Fibroblast of skin of left quadriceps (primary cell): ENCODE measurements at places on chromosomes 7 and 10.

GRCh38 chr7:64755865-64756264 is 38.4 kb upstream of the ZNF138 start:
- no peak for DNase-seq

DNA sequence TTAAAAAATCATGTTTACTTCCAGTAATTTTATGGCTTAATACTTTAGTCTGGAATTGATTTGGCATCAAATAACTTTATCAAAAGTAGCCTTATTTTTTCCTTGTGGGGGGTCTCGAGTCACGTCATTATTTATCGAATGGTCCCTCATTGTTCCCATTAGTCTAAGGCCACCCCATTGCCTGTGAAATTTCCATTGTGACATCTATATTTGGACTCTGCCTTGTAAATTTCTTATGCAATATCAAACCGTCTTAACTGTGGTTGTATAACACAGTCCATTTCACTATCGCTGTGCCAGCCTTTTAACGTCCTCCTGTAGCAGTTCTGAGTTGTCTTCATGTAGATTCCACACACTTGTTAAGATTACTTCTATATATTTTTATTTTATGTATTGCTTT is 103.9 kb upstream of the RET start:
- no peak for DNase-seq

DNA sequence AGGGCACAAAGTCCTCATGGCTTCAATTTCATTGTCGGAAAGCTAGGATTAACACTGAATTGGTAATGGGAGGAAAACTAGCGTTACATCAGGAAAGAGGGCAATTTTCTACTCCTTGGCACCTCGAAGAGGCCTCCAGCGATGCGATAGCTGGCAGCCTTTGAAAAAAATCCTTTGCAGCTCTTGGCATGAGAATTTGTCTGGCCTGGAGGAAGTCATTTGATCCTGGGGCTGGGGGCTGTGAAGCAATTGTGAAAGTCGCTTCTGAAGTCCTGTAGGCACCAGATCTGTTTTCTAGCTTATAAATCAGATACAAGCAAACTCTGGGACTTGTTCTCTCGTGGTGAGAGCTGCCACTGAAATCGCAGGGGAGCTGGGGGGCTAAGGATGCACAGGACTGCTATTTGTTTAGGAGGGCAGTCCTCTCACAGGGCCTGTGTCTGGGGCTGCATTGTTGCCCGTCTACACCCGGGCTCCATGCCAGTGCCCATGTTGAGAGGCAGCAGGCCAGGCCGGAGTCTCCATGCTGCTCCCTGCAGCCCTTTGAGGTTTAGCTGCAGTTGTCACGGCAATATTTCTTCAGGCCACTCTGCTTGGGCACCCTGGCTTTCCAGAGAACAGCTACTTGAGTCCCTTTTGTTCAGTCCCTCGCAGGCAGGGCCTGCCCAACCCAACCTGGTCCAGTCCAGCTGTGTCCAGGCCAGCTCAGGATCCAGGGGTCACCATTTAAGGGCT is 206.8 kb upstream of the LYZL1 start:
- DNase-seq = no peak

DNA sequence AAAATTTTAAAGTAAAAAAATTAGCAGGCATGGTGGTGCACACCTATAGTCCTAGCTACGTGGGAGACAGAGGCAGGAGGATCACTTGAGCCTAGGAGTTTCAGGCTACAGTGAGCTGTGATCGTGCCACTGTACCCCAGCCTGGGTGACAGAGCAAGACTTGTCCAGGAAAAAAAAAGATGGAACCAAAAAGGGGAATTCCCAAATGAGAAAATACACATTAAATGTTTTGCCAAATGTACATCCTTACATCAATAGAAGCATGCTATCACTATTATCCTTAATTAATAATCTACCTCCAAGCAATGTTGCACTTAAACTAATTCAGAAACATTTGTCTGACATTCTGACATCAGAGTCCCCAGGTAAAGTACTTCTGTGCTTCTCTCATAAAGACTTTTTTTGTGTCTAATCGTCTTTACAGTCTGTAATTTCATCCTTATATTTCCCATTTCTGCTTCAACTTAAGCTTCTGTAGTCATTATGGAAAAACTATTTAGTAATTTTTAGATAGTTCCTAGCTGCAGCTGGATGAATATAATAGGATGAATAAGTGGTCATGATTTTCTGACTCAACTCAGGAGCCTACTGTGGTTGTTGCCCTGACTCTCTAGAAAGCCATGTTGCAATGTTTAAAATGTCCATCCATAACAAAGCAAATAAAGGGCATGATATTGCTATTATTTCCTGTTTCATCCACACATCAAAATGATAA is 57.7 kb downstream of the MYPN start:
- DNase-seq = no peak

- DNase-seq = no peak
These were observed 502.6 kb downstream of the ADRA2A start for GRCh38 chr10:111579473-111579872.

DNA sequence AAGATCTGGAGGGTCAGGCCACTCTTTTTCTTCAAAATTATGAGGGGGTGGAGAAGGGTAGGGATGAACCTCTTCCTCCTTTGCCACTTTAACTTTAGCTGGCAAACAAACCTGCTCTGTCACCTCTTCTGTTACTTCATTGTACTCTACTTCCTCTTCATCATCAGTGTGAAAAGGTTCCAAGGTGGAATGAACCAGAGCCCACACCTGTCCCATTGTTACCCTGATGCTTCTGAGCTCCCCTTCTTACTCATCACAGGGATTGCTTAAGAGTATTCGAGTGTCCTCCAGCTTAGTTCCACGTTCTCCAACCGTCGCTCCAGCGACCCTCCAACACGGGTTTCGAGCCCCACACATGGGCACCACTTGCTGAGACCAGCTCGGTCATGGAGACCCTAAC is 5.2 kb downstream of the MRPS24 start:
- no peak for DNase-seq

GRCh38 chr7:100879685-100880261 is 4.9 kb downstream of the SRRT start:
- no peak for DNase-seq

GRCh38 chr10:6269953-6270867 is 67.5 kb downstream of the PFKFB3 start:
- DNase-seq = no peak

- DNase-seq = no peak
These were observed 7.7 kb downstream of the PTN start for GRCh38 chr7:137335814-137336213.

- DNase-seq = no peak
These were observed 48.4 kb upstream of the CRTAC1 start for GRCh38 chr10:98078774-98079173.

DNA sequence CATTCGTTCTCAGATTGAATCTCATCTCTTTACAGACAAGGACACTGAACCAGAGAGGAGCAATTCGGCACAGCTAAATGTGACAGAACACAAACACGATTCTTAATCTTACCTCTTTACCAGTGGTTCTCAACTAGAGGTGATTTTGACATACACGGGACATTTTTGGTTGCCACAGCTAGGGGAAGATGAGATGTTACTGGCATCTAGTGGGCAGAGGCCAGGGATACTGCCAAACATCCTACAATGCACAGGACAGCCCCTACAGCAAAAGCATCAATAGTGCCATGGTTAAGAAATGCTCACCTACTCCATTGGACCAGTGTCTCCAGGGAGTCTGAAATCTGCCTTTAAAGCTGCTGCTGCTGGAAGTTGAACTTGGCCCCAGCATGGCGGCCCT is 27.3 kb downstream of the PDE1C start:
- DNase-seq = no peak

GRCh38 chr7:68063171-68063570 is 1066.5 kb downstream of the TYW1 start:
- no peak for DNase-seq

- DNase-seq = no peak
These were observed 218.7 kb downstream of the GALNT17 start for GRCh38 chr7:71350680-71351079.

- DNase-seq = no peak
These were observed 71.8 kb downstream of the SEMA3D start for GRCh38 chr7:85115006-85115405.

- DNase-seq = no peak
These were observed 57.3 kb upstream of the TES start for GRCh38 chr7:116153050-116153449.

DNA sequence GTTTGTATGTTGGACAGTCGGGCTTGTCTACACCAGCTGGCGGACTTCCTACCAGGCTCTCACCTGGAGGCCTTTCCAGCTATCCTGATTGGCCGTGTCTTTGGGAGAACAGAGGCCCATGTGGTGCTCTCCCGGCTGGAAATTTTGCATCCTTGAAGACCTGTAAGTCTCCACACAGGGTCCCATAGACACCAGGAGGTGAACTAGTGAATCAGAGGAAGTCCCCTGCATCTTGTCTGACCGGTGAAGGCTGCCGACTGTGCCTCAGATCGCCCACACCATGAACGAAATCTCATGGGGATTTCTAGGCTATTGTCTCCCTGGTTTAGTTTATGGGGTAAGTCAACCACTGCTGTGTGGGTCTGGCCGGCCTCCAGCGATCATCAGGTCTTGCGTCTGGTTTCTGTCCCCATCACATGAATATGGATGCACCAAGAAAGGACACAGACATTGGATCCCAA is 108.4 kb upstream of the LYZL2 start:
- DNase-seq = no peak

DNA sequence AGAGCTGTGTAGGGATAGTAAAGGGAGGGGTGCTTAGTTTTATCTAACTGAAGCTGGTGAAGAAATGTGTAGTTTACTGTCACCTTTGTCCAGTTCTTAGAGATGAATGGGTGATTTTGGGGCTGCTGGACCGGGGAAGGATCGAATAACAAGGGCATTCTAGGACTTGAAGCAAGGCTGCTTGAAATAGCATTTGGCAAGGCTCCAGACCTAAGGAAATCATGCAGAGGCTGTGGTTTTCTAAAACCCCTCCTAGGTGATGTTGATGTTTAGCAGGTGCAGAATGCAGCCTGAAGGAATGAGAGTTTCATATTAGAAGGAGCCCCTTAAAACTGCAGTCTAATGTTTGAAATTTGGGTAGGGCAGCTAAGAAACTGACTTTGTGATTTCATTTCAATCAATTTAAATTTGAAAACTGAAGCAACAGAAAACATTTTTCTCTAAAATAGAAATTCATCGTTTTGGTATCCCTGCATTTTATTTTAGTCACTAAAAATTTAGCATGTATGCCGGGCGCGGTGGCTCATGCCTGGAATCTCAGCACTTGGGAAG is 68.5 kb downstream of the TET1 start:
- no peak for DNase-seq

- no peak for DNase-seq
These were observed 27.4 kb upstream of the ZNF438 start for GRCh38 chr10:31058795-31059703.

DNA sequence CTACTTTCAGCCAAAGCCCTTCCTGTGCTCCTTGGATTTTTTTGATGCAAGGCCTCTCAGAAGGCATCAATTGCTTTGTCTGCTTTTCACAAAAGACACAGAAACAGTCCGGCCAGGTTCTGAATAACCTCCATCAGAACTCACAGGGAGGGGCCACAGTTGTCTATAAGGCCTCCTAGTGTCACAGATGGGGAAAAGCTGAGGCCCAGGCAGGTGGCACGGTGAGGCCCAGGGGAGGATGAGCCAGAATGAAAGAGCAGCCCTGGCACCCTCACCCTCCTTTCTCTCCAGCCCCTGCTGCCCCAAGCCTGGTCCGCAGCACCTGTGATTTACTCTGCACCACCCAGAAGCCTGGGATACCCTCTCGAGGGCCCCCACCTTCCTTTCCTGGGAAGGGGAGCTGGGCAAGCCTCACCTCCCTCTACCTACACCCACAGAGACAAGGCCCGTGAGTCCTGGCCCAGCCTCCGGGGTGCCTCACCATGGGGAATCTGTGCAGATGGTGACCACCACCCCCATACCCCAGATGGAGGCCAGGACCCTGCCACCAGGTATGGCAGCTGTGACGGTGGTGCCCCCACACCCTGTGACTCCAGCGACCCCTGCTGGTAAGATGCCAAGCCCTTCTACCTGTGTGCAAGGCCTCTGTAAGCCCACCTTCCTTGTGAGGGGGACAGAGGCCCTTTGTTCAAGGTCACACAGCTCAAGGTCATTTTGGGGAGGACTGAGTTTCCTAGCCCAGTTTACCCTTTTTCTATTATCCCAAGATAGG is 26.2 kb upstream of the ZNF467 start:
- DNase-seq = no peak

DNA sequence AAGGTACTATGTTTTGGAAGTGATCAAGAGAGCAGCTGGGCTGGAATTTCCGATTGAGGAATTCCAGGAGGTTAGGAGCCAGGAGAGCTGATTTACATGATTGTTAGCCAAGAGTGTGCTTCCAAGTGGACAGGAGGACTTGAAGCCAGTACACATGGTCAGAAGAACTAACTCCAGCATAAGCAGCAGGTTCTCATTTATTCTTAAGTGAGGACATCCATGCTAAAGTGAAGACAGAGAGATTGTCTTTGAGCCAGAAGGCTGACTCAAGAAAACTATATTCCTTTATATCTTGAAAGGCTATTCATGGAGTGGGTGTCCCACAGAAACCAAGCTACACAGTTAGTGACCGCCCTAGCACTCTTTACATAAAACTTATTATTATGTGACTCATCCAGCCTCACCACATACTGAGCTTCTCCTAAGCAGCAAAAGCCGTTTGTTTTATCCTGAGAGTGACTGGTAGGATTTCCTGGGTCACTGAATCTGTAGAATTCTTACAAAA is 56.7 kb upstream of the SEMA3A start:
- DNase-seq = peak; percentile 78

DNA sequence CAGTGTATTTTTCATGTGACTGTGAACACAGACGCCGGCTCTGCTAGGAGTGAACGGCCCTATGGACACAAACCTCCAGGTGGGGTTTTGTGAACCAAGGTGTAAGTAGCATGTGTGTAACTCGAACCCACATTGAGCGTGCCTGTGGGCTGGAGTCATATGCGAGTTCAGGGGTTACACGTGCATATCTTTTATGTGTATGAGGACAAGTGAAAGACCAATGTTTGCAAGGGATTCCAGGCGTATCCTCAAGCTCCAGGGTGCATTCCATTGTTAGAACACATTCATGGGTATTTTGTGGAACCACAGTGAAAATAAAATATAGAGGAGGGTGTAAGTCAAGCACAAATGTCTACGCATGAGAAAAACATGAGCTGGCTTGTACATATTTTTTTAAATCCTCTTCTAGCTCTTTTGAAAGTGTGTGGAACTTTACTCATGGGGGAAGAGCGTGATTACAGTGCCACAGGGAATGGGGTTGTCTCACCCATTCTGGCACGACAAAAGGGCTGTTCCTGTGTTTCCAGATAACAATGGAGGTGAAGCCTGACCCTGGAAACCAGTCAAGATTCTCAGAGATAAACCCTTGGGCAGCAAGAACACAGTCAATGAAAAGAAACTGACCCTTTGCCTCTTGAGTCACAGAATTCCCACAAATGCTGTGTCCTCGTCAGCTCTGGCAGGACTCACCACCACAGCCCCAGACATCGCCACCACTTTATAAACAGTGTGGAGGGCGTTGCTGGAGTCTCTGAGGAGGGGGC is 37.0 kb upstream of the GOT1 start:
- no peak for DNase-seq

- no peak for DNase-seq
These were observed 34.0 kb downstream of the DLD start for GRCh38 chr7:107924841-107925504.

GRCh38 chr7:15709978-15710377 is 23.5 kb upstream of the MEOX2 start:
- DNase-seq = no peak

- no peak for DNase-seq
These were observed 44.2 kb downstream of the ARHGAP12 start for GRCh38 chr10:31884386-31884785.
